ENCODE measurements at places on chromosomes 5 and 9.

DNA sequence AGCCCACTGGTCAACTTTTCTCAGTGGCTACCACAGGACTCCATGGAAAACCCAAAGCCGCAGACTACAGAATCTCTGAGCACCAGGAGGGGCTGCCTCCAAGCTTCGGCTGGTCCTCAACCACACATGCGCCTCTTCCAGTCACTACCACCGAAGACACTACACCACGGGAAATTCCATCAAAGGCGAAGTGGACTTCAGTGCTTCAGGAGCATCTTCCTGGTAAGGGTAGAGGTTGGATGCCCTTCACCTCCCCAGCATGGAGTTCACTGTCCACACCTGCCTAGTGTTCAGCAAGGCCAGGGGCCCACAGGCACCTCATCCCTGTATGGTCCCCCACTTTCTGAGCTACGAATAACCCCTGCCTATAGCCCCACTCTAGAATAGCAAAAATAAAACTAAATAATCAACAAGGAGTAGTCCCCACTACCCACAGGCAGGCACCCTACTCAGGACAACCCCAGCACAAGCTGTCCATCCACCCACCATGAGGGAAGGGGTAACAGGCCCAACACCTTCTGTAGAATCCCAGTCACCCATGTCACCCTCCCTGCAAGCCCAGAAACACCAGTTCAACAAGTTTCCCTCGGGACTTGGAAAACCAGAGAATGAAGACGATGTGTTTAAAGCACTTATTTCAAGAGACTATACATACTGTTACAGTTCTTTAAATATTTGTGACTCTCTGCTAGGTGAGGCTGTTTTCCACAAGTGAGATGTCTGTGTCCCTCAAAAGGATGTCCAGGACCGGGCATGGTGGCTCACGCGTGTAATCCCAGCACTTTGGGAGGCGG lies 2.6 kb downstream of the VDAC1 start:
- DNase-seq, result no peak

DNA sequence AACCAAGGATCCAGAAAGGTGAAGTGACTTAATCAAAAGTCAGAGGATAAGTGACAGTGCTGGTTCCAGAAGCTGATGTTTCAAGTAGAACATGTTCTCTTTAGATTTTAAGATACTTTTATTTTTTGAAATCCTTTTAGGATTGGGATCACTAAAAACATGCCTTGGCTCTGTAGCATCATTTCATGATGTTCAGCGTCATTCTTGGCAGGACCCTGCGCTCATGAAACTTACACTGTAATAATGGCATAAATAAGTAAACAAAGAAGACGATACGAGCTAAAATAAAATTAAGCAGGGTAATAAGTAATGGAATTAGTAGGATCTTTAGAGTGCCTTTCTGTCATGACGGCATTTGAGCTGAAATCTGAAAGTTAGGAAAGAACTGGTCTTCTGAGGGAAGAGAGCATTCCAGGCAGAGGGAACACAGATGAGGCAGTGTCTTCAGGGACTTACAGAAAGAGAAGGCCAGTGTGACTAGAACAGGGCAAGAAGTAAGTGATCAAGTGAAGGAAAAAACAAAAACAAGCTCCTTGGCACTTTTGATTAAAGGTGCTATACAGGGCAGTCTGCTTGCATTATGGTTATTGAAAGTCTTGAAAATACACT lies 19.9 kb downstream of the CTNNA1 start:
- no peak for DNase-seq

GRCh38 chr9:7342229-7342628 lies 457.3 kb downstream of the DMAC1 start:
- peak; percentile 38 for DNase-seq

DNA sequence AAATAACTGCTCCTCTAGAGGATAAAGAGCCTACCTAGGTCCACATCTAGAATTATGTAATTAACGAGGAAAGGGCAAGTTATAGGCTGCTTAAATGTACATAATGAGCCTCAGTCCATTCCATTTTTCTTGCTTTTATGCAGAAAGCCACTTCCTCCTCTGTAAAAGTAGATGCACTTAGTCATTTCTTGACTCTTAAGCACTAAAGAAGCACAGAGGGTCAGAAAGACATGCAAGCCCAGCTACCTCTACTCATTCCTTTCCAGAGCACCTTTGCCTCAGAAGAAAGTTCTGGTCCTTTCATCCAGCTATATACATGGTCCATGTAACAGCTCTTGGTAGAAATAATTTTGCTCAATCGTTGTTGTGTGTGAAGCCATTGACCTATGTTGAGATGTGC lies 308.0 kb upstream of the NREP start:
- DNase-seq, result no peak

DNA sequence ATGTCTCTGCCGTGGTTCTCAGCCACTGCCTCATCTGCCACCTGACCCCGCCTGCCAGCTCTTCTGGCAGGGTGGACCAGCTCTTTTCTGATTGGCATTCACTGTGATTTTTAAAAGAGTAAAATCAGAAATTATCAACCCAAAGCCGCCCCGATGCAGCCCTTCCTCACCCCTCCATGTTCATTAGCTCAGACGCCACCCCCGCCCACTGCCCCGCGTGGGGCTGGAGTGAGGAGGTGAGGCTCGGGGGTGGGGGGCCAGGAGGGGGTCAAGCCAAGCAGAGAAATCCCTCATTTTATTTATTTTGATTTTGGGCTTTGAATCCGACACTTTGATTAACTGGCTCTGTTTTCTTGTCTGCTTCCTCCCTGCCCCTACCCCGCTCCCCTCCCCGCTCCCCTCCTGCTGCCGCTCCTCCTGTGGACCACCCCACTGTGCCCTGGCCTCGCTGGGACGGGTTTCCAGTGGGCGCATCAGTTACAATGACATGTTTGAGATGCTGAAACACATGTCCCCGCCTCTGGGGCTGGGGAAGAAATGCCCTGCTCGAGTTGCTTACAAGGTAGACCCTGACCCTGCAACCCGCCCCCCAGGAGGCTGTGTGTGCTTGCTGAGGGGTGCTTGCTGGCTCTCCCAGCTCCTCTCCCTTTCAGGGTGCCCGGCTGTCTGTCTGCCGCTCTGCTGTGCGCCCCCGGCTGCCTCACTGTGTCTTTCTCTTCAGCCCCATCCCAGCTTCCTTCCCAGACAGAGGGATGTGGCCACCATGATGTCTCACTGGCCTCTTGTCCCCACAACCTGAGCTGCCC lies 224.9 kb downstream of the CACNA1B start:
- DNase-seq, result no peak

DNA sequence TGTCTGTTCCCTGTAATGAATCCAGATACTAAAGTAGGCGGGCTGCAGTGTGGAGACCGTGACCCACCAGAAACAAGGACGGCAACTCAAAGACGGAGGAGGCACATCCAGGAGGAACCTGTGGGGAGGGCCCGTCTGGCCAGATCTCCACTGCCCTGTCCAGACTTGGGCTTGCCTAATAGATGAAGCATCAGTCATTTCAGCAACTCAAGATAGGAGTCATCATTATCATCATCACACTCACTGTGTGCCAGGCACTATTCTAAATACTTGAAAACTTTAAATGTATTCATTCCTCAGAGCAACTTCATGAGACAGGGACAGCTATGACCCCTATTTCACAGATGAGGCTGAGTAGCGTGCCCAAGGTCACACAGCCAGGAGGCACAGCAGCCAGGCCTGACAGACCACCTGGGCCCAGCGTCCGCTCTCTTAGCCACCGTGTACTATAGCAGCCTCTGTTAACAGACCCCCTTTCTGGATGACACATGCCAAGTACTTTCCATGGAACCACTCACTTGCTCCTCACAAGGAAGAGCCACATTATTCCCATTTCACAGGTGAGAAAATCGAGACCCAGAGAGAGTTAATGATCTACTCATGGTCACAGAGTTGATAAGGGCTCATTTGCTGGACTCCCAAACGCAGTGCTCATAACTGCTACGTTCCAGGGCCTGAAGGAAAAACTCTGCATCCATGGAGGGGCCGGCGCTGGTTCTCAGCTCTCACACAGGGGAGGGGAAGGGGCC lies 4.9 kb upstream of the IL4 start:
- DNase-seq, result no peak

GRCh38 chr5:57932761-57933160 lies 450.1 kb upstream of the ACTBL2 start:
- DNase-seq, result no peak

GRCh38 chr5:34045996-34046395 lies 3.0 kb upstream of the C1QTNF3 start:
- no peak for DNase-seq

DNA sequence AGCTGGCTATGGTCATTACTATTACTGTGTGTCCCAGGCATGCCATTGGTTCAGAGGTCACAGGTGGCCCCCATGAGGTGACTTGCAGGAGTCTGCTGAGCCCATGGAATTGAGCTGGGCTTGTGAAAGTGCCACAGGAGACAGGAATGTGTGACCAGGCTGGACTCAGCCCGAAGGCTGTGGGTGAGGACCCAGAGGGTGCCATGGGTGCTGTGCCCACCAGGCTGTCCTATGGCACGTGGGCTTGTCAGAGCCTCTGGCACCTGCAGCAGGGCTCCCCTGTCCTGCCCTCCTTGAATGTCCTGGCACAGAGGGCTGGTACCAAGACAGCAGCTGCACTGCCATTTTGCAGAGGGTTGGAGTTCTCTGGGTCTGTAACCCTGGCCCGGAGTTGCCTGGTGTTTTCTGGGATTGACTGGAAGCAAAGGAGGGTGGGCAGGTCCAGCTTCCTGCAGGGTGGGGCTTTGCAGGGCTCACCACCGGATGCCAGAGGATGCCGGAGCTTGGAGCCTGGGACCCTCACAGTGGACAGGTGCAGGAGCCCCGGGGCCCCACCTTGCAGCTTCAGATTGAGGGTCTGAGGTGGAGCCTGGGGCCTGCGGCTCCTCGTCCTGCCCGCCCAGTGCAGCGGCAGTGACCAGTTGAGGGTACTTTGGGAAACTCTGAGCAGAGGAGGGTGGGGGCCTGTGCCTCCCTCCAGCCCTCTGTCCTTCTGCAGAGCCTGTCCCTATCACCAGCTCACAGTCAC lies 14.2 kb downstream of the COL5A1 start:
- DNase-seq, result no peak

- no peak for DNase-seq
Measured at GRCh38 chr9:88998911-88999310, 7.6 kb downstream of the S1PR3 start.

DNA sequence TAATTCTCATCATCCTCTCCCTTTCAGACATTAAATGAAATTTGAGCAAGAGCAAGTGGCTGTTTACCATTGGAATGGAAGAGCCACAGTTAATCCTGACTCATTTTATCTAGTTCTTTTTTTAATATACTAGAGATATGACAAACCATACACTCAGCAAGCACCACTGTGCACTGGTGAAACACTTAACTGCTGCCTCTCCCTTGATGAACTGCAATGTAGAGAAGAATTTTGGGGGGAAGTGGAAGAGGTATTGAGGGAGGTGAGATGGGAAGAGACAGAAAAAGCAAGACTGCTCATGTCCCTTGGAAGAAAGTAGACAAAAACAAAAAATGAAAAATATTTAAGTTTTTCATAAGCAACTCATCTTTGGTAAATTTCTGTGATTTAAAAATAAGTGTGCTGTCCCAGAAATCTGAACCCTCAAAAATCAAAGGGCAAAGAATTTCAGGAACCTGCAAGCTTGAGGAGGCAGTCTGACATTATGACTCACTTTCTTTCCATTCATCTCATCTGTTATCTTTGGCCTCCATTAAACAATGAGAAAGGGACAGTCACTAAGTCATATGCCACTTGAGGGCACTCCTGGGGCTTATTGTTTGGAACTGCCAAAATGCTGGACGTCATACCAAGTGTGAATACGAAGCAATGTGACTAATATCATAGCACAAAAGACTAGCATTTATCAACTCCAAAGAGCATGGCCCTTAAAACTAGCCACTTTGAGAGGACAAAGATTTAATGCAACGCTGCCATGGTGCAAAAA lies 566.8 kb upstream of the DMAC1 start:
- no peak for DNase-seq

DNA sequence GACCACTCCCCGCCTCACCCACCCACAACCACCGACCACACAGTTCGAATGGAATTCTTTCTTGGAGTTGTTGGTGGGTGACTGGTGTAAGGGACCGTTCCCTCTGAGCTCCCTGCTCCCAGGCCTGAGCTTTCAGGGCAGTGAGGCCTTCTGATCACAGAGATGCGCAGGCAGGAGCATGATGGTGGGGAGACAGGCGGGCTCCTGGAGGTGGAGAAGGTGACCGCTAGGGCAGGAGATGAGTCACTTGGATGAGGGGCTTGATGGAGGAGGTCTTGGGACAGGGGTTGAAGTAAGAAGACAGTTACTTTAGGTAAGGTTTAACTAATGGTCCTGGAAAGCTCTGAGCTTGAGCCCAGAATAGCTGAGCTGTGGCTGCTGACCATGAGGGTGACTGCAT lies 88.5 kb downstream of the HSPA4 start:
- DNase-seq, result no peak

GRCh38 chr5:579746-580366 lies 32.3 kb upstream of the CEP72 start:
- no peak for DNase-seq

DNA sequence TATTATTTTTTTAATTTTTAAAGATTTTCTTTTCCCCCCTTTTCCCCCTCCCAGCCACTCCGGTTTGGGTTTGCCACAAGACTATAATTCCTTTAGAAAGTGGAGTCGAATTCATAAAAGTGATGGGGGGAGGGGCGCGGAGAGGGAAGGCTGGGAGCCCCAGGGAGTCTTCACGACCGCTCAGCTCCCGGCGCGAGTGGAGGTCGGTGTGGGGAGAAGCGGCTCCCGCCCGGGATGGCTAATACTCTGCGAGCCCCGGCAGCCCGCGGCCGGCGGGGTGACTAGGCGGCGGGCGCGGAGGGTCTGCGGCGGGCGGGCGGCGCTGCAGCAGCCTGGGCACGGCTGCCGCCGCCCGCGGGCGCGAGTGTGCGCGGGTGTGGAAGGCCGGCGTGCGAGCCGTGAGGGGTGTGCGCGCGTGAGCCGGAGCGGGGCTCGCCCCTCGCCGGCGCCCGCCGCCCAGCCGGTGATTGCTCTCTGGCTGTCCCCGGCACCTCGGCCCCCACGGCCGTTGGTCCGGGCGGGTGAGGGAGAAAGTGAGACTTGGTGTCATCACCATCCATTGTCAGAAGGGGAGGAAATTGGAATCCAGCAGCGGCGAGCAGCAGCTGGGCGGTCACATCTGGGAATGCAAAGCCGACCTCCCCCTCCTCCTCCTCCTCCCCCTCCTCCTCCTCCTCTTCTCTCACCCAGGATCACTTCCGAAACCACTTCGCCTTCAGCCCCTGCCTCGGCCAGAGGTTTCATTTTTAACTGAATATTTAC lies at the start of gene PARP8:
TSS of gene PARP8 (plus strand) at position 377 of the 762 bp plus-strand sequence. CDS start 459 bp downstream, outside the sequence.
- DNase-seq, result peak; percentile 46

DNA sequence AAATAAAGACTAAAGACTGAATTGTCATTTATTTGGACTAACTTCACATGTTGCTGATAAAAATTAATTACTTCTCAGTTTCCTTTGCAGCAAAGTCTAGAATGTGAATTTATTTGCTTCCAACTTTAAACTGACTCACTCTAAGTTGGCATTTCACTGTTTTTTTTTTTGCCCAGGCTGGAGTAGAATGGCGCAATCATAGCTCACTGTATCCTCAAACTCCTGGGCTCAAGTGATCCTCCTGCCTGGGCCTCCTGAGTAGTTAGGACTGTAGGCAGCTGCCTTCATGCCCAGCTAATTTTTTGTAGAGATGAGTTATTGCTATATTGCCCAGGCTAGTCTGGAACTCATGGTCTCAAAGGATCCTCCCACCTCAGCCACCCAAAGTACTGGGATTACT lies 3.5 kb downstream of the CCNB1 start:
- no peak for DNase-seq

- DNase-seq, result no peak
Measured at GRCh38 chr9:104879555-104880309, 48.2 kb downstream of the ABCA1 start.

Measured in hematopoietic multipotent progenitor cell treated with erythropoietin and hydrocortisone succinate and interleukin-3 and kit ligand, for 6 days (in vitro differentiated cells).